ENCODE measurements at places on chromosomes 7 and 10.
A peak's percentile ranks its signal among the peaks of the same experiment; 100 is the strongest.

DNA sequence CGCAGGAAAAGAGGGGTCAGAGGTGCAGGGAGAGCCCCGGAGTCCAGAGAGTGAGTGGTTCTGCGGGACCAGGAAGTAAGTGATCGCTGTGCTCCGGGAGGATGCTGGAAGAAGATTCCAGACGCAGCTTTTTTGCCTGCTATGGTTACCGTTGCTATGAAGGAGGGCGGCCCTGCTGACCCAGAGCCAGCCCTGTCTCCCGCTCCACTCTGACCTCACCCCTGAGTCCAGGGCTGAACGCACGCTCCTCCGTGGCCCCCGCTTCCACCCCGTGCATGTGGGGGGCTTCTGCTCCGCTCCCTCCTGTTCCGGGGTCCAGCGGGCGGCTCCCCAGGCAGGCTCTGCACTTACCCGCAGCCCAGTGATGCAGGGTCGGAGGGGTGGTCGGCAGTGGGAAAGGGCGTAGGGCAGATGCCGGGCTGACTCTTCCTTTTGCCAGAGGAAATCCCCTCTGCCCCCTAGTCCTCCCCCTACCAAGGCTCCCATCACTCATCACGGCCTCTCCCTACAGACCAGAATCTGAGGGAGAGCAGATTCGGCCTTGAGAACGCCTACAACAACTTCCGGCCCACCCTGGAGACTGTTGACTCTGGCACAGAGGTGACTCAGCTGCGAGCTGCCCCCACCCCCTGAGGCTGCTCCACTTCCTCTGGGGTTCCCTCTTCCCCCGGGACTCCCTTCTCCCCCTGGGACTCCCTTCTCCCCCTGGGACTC lies 2.7 kb upstream of the MUC17 start:
- DNase-seq = peak; percentile 32

GRCh38 chr7:20385126-20385525 lies 54.4 kb downstream of the ITGB8 start:
- DNase-seq = no peak

GRCh38 chr7:28908775-28909174 lies 49.4 kb downstream of the TRIL start:
- DNase-seq = no peak

DNA sequence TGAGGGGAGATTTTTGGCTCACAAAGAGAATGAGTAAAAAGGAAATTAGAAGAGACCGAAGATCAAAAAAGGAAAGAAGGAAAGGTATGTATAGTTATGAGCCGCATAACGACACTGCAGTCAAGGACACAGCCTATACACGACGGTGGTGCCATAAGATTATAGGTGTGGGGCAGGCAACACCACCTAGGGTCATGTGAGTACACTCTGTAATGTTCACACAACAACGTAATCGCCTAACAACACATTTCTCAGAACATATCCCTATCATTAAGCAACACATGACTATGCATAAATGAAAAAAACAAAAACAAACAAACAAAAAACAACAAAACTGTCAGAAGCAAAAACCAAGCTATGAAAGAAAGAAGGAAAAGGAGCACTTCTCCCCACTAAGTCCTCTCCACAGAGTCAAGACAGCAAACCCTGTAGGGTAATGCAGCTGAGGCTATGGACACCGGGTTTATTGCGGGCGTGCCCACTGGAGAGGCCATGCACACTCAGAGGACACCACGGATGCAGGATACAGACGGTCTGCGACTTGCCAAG lies 45.1 kb downstream of the PIP4K2A start:
- no peak for DNase-seq
